ENCODE measurements at places on chromosomes 6 and 20.

- DNase-seq: no peak
Measured at GRCh38 chr6:22298475-22298890, 1.6 kb upstream of the PRL start.

- DNase-seq: no peak
Measured at GRCh38 chr20:61968036-61968810, 97.5 kb downstream of the TAF4 start.

GRCh38 chr6:20998748-20999448 is 464.6 kb downstream of the CDKAL1 start:
- DNase-seq: no peak

- no peak for DNase-seq
Measured at GRCh38 chr6:152669895-152670294, 27.8 kb upstream of the MYCT1 start.

GRCh38 chr20:38880952-38881735 is 45.1 kb upstream of the FAM83D start:
- DNase-seq: no peak

- DNase-seq: no peak
Measured at GRCh38 chr20:45173522-45173921, 1.2 kb upstream of the PI3 start.

DNA sequence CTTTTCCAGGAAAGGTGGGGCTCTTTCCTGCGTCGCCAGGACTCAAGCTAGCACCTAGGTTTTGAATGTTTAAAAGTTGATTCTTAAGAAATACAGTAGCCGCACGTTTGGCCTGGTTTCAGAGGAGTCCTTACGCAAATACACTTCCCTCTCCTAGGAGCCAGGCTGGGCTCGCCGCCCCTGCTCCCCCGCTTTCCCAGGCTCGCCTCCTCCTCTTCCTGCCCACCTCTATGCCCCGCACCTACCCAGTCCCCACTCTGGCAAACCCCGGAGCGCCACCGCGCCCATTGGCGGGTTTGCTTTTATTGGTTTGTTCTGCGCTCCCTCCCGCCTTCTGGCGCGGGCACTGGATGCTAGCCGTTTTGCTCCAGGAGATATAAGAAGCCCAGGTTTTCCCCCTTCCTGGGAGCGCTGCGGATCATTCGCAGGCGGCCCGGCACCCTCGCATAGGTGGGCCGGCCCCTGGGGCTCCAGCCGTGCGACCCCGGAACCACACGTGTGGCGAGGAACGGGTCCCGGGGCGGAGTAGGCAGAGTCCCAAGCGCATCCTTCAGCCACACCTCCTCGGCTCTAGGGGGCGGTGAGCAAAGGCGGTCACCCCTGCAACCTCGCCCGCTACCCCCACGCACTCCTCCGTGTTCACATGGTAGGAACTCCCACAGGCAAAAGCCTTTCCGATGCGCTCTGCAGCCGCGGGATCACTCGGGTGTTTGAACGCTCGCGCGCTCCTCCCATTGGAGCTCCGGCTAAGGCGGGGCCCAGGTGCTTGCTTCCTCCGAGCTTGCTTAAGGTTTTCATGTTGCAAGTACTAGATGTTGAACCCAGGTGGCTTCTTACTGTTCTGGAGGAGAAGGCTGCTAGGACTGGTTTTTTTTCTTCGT is 119.0 kb downstream of the RTN4IP1 start:
- peak; percentile 60 for DNase-seq
